Panc1 (cell line): ENCODE measurements at places on chromosomes 16 and 17. TPM values are rescaled to one million over a fixed set of nuclear protein-coding genes. Genes with fewer than 3 reads are reported as not detected.

GRCh38 chr16:27801289-27801945, 251.5 kb downstream of the KATNIP start:
- H3K4me1 ChIP-seq: no peaks in the 10 kb centered on the region
- no peak overlapping the region for H3K4me3 ChIP-seq
- H3K36me3 ChIP-seq: no peaks in the 10 kb centered on the region
- no peak overlapping the region for H3K27ac ChIP-seq
- DNase-seq: no peak

DNA sequence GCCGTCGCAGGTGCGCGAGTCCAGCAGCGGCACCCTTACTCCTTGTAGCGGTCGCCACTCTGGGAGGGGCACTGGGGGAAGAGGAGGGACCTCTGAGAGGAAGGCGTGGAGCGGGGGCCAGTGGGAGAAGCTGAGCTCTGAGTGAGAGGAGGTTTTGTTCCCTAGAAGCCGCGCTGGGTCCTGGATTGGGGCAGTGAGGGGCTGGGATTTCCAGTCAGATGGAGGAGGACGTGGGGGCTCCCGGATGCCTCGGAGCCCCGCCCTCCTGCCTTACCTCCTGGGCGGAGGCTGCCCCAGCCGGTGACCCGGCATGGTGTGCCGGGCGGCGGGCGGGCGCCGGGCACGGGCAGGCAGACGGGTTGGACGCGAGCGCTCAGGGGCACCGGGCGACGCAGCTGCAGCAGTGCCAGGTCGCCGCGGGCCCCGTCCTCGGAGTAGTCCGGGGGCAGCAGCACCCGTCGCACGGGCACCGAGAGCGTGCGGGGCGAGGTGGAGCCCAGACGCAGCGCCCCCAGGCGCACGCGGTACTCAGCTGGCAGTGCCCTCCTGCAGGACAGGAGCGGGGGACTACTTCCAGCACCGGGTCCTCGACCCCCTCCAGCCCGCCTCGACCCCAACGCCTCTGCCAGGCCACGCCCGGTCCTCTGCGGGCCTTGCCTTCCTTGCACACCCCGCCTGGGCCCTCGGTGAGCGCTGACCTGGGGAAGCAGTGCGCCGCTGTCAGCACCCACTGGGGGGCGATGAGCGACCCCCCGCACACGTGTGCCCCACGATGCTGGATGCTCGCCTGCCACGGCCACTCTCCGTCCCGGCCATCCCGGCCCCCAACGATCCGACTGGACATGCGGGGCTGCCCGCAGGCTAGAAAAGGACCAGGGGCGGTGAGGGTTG, 2.0 kb downstream of the PRSS33 start:
- H3K27me3 ChIP-seq: no peaks in the 10 kb centered on the region
- H3K4me1 ChIP-seq: peaks cover 10% of the 10 kb centered on the region; the same call in 1 of the 2 replicates
- H3K4me3 ChIP-seq: no peak overlapping the region
- H3K36me3 ChIP-seq: no peaks in the 10 kb centered on the region
- no peak for DNase-seq
- H3K27ac ChIP-seq: no peak overlapping the region

- no peak overlapping the region for H3K4me3 ChIP-seq
- no peaks in the 10 kb centered on the region for H3K4me1 ChIP-seq
- H3K27me3 ChIP-seq: no peaks in the 10 kb centered on the region
- no peaks in the 10 kb centered on the region for H3K36me3 ChIP-seq
- no peak overlapping the region for H3K27ac ChIP-seq
- DNase-seq: no peak
Measured at GRCh38 chr17:19263641-19264051, 26.5 kb downstream of the EPN2 start.

DNA sequence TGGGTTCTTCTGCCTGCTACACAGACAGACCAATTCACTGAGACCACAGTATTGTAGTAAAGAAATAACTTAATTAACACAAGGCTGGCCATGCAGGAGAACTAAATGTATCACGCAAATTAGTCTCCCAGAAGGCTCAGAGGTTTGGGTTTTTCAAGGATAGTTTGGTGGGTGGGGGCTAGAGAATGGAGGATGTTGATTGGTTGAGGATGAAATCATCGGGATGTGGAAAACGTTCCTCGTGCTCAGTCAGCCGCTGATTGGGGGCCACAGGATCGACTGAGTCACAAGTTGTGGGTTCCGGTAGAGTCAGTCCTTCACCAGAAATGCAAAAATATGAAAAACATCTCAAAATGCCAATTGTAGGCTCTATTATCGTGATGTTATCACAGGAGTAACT, 18.7 kb downstream of the RHOT1 start:
- H3K4me1 ChIP-seq: no peaks in the 10 kb centered on the region
- no peaks in the 10 kb centered on the region for H3K27me3 ChIP-seq
- H3K27ac ChIP-seq: no peak overlapping the region
- no peak for DNase-seq

GRCh38 chr16:1293921-1294656, 15.3 kb upstream of the UBE2I start:
- H3K4me3 ChIP-seq: no peak overlapping the region
- H3K27ac ChIP-seq: 0 out of 2 replicates have a peak overlapping the region, but pooled peaks have one; percentile 11
- H3K27me3 ChIP-seq: no peaks in the 10 kb centered on the region
- H3K36me3 ChIP-seq: no peaks in the 10 kb centered on the region
- peaks cover 18% of the 10 kb centered on the region for H3K4me1 ChIP-seq

GRCh38 chr17:79777894-79778503, at the start of gene CBX2:
Gene CBX2 (plus strand): TSS chr17:79778148. CDS start chr17:79778236, 88 bp downstream.
- H3K4me3 ChIP-seq: peak within 1 kb of the TSS; percentile 61
- peaks cover 3% of the 10 kb centered on the region; the same call in 1 of the 2 replicates for H3K36me3 ChIP-seq
- DNase-seq: no peak
- H3K4me1 ChIP-seq: peaks cover 20% of the 10 kb centered on the region
- H3K27me3 ChIP-seq: peaks cover 18% of the 10 kb centered on the region

DNA sequence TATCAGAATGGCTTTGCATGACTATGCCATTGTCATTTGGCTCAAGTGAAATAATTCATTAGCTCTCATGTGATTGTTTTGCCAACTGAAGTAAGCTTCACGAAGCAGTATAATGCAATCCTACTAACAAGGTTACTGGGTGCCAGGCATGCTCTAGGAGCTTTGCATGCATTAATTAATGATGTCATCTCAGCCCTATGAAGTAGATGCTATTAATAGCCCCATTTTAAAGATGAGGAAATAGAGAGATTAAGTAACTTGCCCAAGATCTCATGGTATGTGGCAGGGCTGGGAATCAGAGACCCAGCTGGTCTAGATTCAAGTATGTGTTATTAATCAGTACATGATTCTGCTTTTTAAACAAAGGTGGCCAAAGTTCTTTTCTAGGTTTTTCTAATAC, 14.1 kb downstream of the KRT39 start:
- H3K4me3 ChIP-seq: no peak overlapping the region
- H3K36me3 ChIP-seq: no peaks in the 10 kb centered on the region
- no peaks in the 10 kb centered on the region for H3K4me1 ChIP-seq
- H3K27me3 ChIP-seq: peaks cover 7% of the 10 kb centered on the region

DNA sequence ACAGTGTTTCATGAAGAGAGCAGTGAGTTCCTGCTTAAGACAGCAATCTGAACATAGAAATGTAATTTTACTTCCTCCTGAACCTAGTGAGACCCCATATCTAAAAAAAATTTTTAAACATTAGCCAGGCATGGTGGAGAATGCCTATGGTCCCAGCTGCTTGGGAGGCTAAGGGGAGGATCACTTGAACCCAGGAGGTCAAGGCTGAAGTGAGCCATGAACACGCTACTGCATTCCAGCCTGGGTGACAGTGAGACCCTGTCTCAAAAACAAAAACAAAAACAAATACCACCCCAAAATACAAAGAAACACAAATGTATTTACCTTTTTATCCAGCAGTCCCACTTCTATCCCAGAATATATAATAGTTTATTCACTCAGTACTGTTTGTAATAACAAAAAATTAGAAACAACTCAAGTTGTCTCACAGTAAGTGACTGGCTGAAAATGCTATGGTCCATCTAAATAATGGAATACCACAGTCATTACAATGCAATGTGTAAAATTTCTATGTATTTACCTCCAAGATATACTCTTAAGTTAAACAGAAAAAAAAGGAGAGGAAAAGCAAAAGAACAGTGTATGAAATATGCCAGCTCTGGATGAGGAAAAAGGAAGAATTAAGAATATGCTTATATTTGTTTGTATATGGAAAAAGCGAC, 16.3 kb downstream of the CFDP1 start:
- no peaks in the 10 kb centered on the region for H3K27me3 ChIP-seq
- no peak overlapping the region for H3K27ac ChIP-seq
- no peak for DNase-seq
- H3K4me3 ChIP-seq: no peak overlapping the region
- H3K36me3 ChIP-seq: no peaks in the 10 kb centered on the region

Gene KRT35
- total RNA-seq: not detected
